ENCODE measurements at places on chromosomes 11 and 22.

DNA sequence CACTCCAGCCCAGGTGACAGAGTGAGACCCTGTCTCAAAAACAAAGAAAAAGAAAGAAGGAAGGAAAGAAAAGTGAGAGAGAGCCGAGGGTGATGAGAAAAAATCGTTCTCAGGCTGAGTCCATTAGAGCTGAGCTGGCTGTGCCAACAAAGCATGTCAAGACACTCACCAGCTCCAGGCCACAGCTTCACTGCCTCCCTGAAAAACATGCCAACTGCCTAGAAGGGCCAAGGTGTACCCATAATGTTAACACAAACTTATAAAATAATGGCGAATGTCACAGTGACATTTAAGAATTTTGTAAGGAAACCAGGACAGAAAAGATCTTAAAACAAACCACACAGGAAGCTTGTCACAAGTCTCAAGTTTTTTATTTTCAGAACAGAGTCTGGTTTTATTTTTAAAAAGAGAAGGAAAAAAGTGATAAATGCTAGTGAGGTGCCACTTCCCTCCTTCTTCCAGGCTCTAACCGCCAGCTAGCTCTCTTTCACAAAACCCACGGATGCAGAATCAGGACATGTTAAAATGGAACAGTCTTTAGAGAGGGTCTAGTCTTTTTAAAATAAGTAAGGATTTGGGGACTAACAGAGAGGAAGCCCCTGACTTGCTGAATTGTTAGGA, 5.1 kb downstream of the TMEM121B start:
- DNase-seq = no peak

GRCh38 chr11:103878646-103879045, 157.8 kb upstream of the DDI1 start:
- DNase-seq = no peak

- DNase-seq = no peak
Measured at GRCh38 chr11:128840783-128841182, 26.3 kb downstream of the KCNJ1 start.

GRCh38 chr22:27467711-27468110, 333.8 kb downstream of the MN1 start:
- DNase-seq = no peak

DNA sequence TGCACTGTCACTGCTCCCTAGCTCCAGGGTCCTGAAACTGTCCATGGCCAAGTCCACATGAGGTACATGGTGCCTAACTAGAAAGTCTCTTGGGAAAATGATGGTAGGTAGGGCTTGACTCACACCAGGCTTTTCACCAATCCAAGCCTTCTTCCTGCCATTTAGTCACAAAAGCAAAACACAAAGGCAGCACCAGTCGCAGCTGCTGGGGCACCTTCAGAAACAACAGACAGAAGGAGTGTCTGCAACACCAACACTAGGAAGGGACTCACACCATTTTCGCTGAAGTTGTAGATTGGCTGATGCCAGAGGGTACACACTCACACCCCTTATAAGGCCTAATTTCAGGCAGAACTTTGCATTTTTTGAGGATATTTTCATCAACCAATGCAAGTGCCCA, 55.7 kb downstream of the SYTL2 start:
- DNase-seq = no peak

GRCh38 chr11:74731301-74732094, at the start of gene CHRDL2:
Gene CHRDL2, minus strand, starts transcription at chr11:74731426. Its CDS starts 538 bp downstream, at chr11:74730888.
- DNase-seq = no peak

GRCh38 chr11:86804951-86805350, 4.6 kb downstream of the PRSS23 start:
- DNase-seq = no peak

DNA sequence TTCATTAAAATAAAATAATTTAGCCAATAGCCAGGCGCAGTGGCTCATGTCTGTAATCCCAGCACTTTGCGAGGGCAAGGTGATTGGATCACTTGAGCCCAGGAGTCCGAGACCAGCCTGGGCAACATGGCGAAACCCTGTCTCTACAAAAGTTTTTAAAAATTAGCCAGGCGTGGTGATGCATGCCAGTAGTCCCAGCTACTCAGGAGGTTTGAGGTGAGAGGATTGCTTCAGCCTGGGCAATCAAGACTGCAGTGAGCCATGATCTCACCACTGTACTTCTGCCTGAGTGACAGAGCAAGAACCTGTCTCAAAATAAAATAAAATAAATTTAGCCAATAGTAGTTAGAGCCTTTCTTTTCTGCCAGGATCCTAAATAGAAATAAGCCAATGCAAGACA, 12.2 kb downstream of the HPS5 start:
- no peak for DNase-seq

DNA sequence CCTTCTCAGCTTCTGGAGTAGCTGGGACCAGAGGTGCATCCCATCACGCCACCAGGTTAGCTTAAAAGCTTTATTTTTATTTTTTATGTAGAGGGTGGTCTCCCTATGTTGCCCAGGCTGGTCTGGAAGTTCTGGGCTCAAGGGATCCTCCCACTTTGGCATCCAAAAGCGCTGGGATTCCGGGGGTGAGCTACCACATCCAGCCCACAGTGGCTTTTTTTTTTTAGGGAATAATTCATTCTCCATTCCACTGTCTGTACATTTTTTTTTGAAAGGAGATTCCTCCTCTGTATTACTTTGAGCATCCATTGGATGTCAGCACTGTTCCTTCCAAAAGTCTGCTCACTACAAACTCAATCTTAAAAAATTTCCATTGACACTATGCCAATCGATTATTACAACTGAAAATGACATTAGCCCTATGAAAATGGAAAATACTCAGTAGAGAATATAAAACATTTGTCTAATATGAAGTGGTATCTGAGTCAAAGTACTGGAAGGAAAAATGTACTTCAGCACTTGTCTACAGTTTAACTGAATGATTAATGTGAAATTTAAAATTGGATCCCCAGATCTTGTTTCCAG, 1.3 kb upstream of the LPXN start:
- DNase-seq = no peak

GRCh38 chr11:3146612-3147256, 18.4 kb downstream of the OSBPL5 start:
- no peak for DNase-seq

GRCh38 chr11:86212019-86212611, 32.4 kb upstream of the EED start:
- DNase-seq = no peak

DNA sequence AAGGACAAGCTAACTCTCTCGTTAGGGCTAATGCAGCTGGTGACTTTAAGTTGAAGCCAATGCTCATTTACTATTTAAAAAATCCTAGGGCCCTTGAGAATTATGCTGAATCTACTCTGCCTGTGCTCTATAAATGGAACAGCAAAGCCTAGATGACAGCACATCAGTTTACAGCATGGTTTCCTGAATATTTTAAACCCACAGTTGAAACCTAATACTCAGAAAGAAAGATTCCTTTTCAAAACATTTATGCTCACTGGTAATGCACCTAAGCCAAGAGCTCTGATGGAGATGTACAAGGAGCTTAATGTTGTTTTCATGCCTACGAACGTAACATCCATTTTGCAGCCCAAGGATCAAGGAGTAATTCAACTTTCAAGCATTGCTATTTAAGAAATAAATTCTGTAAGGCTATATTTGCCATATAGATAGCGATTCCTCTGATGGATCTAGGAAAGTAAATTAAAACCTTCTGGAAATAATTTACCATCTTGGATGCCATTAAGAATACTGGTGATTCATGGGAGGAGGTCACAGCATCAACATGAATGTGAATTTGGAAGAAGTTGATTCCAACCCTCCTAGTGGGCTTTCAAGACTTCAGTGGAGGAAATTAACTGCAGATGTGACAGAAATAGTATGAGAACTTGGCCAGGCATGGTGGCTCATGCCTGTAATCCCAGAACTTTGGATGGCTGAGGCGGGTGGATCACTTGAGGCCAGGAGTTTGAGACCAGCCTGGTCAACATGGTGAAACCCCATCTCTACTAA, 14.5 kb downstream of the XNDC1N start:
- DNase-seq = peak; percentile 26

DNA sequence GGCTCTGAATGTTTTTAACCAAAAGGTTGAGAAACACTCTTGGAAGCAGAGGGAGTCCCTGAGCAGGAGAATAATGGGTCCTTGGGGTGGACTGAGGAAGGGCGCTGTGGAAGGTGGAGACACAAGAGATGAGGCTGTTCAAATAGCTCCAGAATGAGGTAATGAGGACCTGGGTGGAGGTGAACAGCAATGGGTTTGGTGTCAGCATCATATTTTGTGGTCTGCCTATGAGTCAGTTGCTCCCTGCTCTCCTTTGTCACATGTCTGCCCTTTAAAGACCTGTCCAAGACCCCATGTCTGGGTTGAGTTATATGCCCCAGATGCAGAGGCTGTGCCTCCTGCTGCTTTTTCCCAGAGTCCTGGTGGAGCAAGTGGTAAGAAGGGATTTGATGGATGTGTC, 113.6 kb downstream of the BARX2 start:
- DNase-seq = no peak

DNA sequence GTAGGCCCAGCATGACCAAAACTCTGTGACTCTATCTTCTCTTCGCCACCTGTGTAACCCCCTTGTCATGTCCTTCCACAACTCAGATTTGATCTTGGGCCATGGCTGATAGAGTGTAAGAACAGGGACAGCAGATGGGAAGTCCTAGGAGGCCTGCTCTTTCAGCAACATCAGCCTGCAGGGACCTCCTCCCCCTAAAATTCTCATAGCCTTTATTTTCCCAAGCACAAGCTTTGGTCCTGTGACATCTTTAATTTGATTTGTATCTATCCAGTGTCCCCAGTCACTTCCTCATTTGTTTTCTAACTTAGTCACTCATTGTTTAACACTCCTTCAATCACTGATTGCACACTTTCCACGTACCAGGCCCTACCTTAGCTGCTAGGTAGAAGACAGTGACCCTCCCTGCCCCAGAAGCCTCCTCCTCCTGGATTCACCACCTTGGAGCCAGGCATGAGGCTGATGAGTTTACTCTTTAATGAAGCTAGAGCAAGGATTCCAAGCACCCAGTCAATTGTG, 5.3 kb downstream of the UBQLN3 start:
- no peak for DNase-seq

DNA sequence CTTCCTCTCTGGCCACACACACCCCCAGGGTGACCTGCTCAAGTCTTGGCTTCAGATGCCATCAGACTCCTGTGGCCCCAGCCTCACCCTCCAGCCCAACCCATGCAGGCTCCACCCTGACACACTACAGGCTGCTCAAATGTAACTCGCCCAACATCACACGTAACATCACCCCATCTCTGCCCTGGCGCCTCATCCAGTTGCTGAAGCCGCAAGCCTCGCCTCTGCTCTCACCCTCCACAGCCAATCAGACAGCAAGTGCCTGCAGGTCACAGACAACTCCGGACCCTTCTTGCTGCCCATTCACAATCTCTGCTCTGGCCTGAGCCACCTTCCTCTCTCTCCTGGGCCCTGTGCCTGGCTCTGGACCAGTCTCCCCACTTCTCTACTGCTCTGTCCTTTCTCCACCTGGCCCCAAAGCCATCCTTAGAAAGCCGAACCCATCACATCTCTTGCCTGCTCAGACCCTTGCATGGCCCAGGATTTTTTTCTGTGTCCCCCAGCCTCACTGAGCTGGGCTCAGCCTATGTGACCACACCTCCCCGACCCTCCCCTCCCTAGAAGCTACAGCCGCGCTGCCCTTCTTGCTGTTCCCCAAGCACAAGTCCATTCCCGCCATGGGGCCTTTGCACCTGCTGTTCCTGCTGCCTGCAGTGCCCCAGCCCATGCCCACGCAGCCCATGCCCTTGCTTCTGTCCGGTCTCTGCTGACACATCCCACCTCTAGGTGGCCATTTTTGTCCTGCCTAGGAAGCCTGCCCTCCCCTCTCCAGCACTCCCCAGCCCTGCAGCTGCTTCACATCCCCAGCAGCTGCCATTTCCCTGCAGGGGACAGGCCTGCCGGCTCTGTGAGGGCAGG, 333.9 kb downstream of the CTTN start:
- no peak for DNase-seq

DNA sequence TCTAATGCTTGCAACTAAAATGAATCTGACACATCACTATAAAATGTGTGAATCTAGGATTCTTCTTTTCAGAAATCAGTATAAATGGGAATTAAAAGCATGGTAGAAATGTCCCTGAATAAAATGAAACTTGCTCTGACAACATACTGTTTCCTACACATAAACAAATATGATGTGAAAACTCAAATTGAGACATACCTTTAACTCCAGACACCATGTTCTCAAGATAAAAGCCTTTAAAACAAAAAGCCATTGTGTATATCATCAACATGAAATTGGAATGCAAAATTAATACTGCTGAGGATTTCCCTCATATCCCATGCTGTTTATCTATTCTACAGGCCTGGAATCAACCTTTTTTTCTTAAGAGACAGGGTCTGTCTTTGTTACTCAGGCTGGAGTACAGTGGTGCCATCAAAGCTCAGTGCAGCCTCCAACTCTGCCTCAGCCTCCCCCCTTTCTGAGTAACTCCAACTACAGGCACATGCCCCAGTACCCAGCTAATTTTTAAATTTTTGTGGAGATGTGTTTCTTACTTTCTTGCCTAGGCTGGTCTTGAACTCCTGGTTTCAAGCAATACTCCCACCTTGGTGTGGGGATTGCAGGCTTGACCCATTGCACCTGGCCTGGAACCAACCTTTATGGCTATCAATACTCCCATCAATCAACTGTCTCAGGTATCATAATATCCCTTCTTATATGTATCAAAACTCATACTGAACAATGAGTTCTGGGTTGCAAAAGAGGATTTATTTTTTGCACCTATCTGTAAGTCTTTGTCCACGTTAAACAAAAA, 6.7 kb downstream of the TAF1D start:
- no peak for DNase-seq

DNA sequence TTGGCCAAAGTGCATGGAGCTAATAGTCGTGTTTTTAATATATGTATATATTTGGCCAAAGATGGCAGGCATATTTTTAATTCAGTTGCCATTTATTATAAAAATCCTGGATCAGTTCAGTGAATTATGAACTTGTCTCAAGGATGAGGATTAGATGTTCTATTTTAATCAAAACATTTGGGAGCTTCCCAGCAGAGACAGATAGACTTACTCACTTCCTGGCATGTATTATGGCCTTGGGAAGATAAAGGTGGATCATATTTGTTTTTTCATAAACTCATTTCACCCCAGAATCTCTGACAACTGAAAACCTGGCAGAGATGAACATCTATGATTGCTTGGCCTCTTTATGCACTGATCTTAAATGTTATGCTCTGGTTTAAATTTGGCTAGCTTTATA, 148.8 kb downstream of the NCAM1 start:
- DNase-seq = no peak

DNA sequence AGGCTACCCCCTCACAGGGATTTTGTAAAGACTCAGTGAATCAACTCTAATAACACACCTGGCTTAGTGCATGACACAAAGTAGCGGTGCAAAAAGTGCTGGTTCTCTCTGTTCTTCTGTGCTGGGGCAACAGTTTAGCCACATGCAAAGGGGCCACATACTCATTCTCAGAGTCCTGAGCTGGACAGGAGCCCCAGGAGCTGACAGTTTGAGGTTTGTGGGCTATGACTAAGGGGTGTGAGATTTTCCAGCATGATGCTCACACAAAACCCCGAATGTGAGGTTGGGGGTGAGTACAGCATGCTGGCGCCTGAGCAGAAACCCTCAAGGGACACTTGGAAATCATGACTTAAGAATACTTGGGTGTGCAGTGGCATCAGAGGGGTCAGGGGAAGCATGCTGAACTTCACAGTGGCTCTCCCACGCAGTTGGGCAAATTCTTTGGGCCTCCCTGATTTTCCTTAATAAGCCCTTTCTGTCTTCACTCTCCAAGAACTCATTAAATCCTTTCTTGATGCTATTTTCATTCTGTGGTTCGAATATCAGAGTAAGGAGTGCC, 31.0 kb downstream of the TMPRSS5 start:
- peak; percentile 32 for DNase-seq
